Eye (tissue), 1 donor: ENCODE measurements at places on chromosomes 3 and 15.

- no peak for DNase-seq
These were observed 36.9 kb upstream of the PCSK6 start for GRCh38 chr15:101526442-101526841.

- DNase-seq = no peak
These were observed 38.8 kb downstream of the SLC12A1 start for GRCh38 chr15:48244921-48245320.

GRCh38 chr15:27481768-27482167 lies 510.8 kb downstream of the GABRG3 start:
- DNase-seq = no peak

DNA sequence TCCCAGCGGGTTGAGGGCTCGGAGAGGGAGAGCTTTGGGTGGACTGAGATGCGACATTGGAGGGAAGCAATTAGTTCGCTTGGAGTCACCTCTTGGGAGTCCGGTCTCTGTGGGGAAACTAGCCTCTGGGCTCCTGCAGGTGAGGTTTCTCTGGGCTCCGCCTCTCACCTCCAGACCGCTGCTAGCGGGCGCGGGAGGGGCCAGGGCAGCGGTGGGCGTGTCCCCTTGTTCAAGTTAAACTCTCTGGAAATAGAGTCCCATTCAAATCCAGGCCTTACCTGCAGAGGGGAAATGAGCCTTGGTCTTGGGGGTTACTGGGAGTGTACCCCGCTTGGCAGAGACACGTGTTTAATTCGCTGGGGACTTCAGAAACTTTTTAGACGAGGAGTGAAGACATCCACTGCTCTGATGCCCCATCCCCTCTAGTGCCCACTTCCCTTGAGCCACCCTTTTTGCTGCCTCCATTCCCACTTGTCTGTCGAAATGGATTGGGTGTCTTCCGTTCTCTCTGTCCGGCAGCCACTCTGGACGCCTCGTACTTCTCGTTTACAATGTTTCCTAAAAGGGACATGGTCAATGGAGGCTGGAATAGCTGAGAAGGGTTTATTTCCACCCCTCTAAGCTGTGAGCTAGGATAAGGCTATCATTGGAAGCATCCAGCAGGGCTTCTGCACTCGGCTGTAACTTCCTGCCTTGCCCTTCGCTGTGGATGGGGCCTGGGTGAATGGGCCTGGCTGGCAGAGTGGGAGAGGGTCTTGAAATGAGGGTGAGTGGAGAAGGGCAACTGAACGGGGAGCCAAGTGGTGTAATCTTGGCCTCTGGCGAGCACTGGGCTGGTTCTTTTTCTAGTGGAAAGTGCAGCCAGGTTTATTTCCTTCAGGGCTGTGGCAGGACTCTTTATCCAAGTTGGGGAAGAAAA lies 1.1 kb downstream of the MITF start:
- DNase-seq = no peak

DNA sequence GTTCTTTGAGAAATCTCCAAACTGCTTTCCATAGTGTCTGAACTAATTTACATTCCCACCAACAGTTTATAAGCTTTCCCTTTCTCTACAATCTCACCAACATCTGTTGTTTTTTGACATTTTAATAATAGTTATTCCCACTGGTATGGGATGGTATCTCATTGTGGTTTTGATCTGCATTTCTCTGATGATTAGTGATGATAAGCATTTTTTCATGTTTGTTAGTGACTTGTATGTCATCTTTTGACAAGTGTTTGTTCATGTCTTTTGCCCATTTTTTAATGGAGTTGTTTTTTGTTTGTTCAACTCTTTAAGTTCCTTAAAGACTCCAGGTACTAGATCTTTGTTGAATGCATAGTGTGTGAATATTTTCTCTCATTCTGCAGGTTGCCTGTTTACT lies 116.6 kb upstream of the TSC22D2 start:
- no peak for DNase-seq

DNA sequence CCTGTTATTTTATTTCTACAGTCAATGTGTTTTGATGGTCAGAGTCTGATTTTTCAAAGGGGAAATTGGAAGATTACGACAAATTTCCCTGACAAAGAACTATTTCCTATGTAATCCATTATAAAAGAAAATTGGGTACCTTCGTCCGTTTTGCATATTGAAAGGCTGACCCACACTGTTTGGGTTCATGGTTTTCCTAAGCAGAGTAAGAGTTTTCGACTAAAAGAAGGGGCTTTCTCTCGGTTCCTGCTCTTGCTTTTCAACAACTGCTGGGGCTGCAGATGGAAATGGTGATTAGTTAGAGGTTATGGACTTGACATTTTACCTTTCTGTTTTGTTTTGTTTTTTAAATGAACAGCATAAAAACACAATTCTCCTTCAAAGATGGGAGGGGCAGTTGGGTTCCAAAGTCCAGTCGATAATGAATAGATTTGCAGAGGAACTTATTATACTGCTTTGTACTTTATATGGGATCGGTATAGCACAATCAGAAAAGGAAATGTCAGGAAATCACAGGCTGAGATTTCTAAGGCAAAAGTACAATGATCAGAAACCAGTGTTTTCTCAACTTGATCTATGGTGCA lies 978 bp downstream of the KCNMB2 start:
- DNase-seq = peak; percentile 18

GRCh38 chr3:135040321-135041240 lies 245.5 kb downstream of the EPHB1 start:
- no peak for DNase-seq

DNA sequence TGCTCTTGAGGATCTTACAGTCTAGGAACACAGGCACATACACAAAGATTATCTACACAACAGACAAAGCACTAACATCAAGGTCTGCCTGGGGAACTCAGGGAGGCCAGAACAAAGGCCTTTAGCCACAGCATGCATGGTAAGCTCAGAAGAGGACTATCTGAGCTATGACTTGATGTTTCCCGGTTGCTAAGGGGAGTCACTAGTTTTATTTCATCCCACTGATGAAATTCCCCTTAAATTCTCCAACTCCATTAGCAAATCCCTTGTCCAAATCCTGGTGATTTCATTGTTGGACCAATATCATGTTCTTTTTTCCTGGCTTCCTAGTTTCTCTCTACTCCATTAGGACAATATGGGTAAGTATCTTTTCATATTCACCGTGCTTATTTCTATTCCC lies 23.3 kb downstream of the FBN1 start:
- no peak for DNase-seq

GRCh38 chr3:126147932-126148683 lies 32.3 kb downstream of the ALDH1L1 start:
- no peak for DNase-seq

DNA sequence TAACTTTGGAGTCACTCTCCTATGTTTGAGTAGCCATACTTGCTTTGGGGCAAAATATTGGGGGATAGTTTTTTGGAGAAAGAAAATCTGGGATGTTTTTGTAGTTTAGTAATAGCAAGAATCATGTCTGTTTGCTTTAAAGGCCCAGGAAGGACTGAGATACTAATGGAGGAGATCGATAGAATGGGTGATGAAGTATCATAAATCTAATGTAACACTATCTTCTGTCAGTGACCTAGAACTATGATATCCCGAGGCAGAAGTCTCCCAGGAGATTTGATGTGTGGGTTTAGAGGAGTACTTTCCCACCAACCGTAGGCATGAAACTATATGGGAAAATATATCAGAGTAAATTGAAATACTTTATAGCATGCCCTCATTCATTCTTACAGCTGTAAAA lies 21.0 kb upstream of the NFKBIZ start:
- DNase-seq = peak; percentile 63
